ENCODE measurements at places on chromosomes 16 and 17.

DNA sequence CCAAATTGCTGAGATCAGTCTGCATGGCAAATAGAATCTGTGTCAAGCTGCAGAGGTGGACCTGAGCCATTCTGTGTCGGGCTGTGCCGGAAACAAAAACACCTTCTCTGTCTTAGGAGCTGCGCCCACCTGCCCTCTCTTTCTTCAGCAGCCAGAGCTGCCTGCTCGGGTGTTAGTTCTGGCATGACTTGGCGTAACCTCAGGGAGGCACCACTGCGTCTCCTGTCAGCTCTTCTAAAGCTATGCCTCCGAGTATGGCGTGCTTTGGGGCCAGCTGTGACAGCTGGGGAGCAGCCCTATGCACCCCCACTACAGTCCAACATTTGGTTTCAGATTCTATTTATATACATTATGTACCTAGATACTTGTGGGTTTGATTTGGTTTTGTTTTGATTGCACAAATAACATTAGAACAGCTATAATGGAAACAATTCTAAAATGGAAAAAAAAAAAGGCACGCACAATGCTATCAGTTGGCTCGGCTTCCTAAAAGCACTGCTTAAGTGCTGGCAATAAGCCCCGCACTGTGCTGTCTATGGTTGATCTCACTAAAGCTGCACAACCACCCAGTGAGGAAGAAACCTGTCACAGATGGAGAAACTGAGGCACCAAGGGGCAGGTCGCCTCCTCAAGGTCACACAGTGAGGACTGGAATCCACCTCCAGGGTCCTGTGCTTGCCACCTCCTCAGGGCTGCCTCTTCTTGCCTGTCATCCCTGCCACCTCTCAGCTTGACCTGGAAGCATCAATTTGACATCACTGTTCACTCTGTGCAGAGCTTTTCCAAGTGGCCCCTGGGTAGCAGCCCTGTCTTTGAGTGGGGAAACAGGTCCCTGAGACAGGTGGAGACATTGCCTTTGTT lies 18.7 kb upstream of the ADGRG1 start:
- no peak for DNase-seq

- DNase-seq = no peak
These were observed 3.4 kb upstream of the NAT9 start for GRCh38 chr17:74779501-74779900.

DNA sequence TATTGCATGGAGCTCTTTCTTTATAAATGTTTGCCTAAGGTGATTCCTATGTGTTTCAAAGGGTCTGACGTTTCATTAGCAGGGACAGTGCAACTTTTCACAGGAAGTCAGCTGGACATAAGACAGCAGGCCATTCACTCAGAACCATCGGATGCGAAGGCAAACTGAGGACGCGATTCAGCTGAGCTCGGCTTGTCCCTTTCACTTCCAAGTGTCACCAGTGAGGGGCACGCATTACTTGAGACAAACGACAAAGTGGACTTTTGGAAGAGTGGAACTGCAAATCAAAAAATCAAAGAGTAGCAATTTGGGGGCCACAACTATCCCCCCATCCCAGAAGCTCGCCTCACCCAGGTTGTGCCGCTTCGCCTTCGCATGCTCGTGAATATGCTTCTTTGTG lies 14.6 kb downstream of the USP22 start:
- no peak for DNase-seq

DNA sequence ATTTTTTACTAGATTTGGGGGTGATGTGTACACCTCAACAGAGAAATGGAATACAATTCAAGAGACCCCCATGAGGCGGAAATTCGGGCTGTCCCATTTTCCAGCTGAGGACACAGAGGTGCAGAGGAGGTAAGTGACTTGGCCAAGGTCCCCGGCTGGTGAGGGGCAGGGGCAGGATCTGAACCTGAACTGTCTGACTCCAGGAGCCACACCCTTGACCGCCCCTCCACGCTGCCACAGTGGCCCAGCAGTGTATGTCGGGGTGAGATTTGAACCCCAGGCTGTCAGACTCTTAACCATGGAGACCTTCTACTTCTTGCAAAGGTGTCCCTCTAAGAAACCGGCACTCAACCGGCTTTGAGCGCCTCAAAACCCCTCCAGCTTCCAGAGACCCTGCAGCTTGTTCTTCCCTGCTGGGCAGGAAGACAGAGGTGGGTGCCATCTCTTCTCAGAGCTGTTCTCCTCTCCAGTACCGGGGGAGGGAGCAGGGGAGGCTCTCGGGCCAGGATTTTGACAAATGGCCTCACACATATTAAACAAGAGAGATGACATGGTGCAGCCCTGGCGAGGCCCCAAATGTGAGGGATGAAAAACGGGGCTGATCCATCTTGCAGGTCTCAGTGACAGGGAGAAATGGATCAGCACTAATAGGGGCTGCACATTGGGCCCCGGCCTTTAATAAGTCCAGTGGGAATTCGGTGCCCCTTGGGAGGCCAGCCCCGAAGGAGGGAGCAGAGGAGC lies 222.3 kb downstream of the GSG1L start:
- no peak for DNase-seq

- DNase-seq = no peak
These were observed 14.8 kb upstream of the PVALEF start for GRCh38 chr17:81150377-81151077.

GRCh38 chr17:77737442-77738265 lies 220.8 kb upstream of the TNRC6C start:
- DNase-seq = no peak

DNA sequence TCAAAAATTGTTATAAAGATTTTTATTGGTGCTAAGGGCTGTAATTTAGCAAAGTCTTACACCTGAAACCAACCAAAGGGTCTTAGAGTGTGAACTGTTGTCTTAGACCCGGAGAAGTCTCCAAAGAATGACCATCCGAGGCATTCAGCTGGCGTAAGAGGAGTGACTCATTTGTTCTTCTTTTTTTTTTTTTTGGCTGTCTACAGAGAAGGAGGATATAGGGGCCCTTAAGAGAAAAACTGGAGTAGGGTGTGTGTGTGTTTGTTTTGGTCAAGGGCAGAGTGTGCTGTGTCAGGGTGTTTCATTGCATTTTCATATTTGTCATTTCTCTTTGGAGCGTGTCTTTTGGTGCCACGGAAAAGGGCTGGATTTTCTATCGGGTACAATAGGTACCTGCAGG lies 508.0 kb downstream of the WWOX start:
- DNase-seq = no peak
